ENCODE measurements at places on chromosomes 7 and 10.
A peak's percentile ranks its signal among the peaks of the same experiment; 100 is the strongest.

DNA sequence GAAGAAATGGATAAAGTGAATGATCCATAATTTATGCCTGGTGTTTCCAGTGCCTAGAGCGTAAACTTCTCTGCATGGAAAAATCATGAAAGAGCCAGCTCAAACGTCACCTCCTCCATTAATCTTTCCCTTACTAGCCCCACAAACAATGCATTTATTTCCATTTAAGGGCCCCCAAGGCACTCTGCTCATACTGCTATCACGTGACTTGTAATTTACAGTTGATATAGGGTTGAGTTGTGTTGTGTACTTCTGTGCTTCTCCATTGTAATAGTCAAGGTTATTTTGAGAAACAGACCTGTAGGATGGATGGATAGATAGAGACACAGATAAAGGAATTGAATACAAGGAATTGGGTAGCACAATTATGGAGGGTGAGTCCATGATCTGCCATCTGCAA lies 1034.7 kb upstream of the GHITM start:
- DNase-seq, result no peak

- DNase-seq, result peak; percentile 30
These were observed 45.4 kb downstream of the CHST3 start for GRCh38 chr10:72009425-72010081.

DNA sequence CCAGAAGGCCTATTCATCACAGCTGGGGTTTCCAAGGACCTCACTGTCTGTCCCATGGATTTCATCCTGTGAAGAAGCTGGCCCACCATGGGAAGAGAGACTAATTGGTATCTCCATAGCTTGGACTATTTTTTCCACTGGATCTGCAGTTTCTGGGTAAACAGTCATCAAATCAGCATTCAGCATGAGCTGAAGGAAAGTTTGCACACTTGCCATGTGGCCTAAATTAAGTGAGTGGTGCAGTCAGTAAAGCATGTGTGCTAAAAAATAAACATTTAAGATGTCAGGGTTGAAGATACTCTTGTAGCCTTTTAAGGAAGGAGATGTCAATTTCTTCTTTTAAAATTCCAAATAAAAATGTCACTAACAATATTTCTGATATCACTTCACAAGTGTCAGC lies 381.1 kb upstream of the ZMIZ1 start:
- DNase-seq, result no peak

DNA sequence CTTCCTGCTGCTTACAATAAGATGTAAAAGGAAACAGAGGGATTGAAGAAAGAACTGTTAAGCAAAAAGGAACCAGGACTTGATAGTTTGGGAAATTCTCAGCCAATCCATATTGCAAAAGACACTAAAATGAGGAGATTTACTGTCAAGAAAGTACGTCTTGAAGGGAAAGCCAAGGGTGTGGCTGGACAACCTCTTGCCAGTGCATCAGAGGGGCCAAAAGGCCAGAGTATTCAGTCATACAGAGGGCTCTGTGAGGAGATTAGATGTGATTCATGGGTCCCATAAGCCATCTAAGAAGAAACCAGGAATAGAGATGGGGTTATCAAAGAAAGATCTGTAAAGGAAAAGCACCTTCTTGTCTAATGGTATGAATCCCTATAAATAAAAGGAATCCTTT lies 25.4 kb upstream of the NPVF start:
- no peak for DNase-seq

GRCh38 chr7:157358753-157359096 lies 21.9 kb downstream of the DNAJB6 start:
- DNase-seq, result no peak

GRCh38 chr10:69757553-69758309 lies 44.0 kb upstream of the COL13A1 start:
- DNase-seq, result peak; percentile 17

DNA sequence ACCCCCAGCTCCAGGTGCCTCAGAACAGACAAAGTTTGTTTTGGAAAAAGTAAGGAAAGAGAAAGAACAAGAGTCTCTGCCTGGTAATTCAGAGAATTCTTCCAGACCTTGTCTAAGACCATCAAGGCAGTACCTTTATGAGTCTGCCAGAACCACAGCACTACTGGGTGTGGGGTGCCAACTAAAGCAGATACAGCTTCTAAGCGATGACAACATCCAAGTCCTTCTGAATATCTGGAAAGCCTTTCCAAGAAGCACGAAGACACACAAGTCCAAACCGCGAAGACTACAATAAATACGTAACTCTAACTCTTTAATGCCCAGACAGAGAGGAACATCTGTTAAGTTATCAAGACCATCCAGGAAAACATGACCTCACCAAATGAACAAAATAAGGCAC lies 94.3 kb downstream of the SIRT1 start:
- DNase-seq, result no peak

DNA sequence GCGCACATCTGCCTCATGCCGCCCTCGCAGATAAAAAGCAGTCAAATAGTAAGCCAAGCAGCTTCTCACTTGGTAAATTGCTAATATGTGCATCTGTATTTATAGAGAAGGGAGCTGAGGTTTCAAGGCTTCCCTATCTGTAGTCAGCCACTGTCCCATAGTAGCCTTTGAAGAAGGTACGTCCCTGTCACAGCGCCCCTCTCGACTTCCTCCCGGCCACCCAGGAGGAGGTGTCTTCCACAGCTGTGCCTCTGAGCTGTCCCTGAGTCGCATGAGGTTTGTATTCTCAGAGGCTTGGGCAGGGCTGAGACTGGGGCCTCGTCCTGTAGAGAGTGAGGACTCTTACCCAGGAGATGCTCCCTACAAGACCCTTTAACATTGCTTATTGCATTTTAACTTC lies 49.0 kb downstream of the SPOCK2 start:
- DNase-seq, result no peak

- DNase-seq, result no peak
These were observed 79.6 kb upstream of the RET start for GRCh38 chr10:42997151-42997848.
